ENCODE measurements at places on chromosomes 4 and X.

DNA sequence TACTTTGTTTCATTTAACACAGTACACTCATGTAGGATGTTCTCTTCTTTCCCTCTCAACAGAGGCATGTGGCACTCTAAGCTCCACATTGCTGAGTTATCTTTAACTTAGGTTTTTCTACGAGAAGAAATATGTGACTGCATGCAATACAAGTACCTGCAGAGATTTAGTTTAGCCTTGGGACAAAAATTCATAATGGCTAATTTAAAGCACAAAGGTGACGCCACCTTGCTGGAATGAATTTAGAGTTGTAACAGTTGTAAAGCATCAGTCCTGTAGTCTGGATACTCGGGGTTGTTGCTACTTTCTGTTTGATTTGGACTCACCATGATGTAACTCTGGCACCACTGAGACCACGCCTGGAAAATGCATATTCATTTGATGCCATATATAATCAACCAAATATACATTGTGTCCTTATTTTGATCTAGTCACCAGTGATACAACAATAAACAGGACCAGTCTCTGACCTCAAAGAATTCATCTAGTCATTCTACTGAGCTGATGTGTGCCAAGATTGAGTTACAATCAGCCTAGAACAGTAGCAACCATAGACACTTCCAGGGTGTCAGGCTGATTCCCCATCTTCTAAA is 451.0 kb upstream of the ZFP42 start:
- no peak for DNase-seq

DNA sequence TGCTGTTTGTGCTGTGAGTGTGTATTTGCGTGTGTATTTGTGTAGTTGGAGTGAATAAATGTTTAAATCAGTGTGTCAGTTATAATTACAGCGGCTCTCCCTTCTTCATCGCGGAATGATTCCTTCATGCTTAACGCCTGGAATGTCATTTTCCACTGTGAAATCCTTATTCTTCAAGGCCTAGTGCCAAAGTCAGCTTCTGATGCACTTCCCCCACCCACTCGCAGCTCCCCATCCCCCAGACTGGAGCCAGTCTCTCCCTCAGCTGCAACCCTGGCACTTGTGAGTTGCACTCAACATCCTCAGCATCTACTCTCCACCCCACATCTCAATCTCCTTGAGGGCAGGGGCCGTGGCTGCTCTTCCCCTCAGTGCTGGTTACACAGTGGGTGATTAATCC is 583.0 kb downstream of the BCOR start:
- no peak for DNase-seq

GRCh38 chrX:122134291-122134690 is 1049.8 kb upstream of the GRIA3 start:
- no peak for DNase-seq

DNA sequence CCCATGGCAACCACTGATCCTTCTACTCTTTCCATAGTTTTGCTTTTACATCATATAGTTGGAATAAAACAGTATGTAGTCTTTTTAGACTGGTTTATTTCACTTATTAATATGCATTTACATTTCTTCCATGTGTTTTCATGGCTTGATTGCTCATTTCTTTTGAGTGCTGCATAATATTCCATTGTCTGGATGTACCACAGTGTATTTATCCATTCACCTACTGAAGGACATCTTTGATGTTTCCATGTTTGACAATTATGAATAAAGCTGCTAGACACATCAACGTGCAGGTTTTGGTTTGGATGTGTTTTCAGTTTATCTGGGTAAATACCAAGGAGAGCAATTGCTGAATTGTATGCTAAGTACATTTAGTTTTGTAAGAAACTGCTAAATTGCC is 13.7 kb upstream of the GPRASP1 start:
- DNase-seq, result no peak

DNA sequence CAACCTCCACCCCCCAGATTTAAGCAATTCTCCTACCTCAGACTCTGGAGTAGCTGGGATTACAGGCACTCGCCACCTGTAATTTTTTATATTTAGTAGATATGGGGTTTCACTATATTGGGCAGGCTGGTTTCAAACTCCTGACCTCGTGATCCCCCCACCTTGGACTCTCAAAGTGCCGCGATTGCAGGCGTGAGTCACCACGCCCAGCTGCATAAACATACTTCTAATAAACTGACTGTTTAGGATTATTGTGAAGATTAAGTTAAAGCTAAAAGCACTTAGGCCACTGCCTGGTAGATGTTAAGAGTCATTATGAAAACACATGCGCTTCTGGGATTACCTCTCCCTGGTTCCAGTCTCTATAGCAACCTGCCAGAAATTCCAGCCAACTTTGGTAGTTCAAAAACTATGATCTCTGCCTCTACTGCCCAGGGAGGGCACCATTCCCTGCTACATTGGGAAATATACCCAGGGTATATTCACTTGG is 30.2 kb upstream of the GRIA3 start:
- no peak for DNase-seq

- no peak for DNase-seq
These were observed 3.6 kb upstream of the CXCL1 start for GRCh38 chr4:73865431-73866096.

DNA sequence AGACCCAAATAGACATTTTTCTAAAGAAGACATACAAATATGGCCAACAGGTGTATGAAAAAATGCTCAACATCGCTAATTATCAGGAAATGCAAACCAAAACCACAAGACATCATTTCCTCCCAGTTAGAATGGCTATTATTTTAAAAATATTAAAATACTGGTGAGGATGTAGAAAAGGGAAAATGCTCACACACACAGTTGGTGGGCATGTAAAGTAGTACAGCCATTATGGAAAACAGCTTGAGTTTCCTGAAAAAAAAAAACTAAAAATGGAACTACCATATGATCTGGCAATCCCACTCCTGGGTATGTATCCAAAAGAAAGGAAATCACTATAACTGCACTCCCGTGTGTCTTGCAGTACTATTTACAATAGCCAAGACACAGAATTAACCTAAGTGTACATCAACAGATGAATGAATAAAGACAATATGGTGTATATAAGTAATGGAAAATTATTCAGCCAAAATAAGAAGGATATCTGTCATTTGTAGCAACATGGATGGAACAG is 128.9 kb upstream of the DKK2 start:
- no peak for DNase-seq
